ENCODE measurements at places on chromosomes 3 and 15. TPM values are rescaled to one million over a fixed set of nuclear protein-coding genes. Genes with fewer than 3 reads are reported as not detected.

The CHRM5 gene
- total RNA-seq: not detected

The NAALADL2 gene
- total RNA-seq: 1.7 TPM

The RPL39L gene
- total RNA-seq: 35.6 TPM

The PLSCR4 gene
- total RNA-seq: 3.2 TPM

The ISLR gene
- total RNA-seq: not detected

The PLS1 gene
- 10.5 TPM for total RNA-seq

The SLC22A14 gene
- total RNA-seq: not detected

The CFAP92 gene
- 0.16 TPM for total RNA-seq

The STAG1 gene
- 17.9 TPM for total RNA-seq

The OR5K2 gene
- not detected for total RNA-seq

The PLA2G4F gene
- not detected for total RNA-seq

The SLC6A1 gene
- total RNA-seq: not detected

The MAGEF1 gene
- 39.5 TPM for total RNA-seq

All from SK-MEL-5 (cell line).